ENCODE measurements at places on chromosomes 7 and 10.

- DNase-seq = no peak
Measured at GRCh38 chr7:88670536-88670935, 89.0 kb upstream of the ZNF804B start.

DNA sequence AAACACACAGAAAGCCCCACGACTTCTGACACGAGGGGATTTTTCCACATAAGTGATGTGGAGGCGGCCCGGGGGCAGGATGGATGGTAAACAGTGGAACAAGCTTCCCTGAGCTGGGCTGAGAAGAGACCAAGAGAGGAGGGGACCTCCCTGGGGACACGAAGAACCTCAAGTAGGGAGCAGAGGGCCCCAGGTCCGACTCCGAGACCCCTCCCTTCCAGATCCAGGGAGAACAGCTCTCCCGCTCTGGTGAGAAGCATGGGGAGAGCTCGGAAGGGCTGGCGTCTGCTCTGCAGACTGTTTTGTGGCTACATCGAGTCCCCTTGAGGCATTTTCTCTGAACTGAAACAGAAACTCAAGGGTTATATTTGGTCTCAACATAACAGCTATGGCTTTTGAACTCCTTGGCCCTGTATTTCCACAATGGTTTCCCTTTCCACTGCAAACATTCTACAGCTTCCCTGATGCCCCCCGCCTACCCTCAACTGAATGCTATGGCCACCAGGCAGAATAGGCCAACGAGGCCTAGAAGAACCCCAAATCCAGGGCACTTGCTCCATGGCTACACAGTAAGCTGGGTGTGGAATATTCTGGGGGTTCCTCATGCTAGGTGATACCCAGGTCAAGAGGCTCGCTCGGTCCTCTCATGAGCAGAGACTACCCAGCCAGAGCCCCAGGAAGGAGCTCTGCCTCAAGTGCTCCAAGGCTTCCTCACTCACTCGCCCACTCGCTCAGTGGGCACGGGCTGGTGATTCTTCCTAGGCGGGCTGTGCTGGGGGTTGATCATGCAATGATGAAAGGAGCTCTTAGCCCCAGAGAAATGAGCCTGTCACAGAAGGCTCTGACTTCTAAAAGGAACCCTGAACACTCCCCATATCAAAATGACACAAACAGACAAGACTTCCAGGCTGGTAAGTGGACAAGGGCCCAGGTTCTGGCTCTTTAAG is 47.5 kb downstream of the FAM53B start:
- no peak for DNase-seq

DNA sequence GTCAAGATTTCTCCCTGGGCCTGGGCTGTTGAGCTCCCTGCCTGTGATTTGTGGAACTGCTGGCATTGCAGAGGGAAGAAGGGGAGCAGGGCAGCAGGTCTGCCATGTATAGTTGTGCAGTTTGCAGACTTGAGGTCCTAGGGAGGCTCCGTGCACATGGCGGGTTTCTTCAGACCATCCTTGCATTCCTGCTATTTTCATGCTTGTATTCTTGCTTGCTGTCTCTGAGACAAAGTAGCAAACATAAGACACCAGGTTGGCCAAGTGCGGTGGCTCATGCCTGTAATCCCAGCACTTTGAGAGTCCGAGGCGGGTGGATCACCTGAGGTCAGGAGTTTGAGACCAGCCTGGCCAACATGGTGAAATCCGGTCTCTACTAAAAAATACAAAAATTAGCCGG is 61.1 kb downstream of the NPTX2 start:
- no peak for DNase-seq

DNA sequence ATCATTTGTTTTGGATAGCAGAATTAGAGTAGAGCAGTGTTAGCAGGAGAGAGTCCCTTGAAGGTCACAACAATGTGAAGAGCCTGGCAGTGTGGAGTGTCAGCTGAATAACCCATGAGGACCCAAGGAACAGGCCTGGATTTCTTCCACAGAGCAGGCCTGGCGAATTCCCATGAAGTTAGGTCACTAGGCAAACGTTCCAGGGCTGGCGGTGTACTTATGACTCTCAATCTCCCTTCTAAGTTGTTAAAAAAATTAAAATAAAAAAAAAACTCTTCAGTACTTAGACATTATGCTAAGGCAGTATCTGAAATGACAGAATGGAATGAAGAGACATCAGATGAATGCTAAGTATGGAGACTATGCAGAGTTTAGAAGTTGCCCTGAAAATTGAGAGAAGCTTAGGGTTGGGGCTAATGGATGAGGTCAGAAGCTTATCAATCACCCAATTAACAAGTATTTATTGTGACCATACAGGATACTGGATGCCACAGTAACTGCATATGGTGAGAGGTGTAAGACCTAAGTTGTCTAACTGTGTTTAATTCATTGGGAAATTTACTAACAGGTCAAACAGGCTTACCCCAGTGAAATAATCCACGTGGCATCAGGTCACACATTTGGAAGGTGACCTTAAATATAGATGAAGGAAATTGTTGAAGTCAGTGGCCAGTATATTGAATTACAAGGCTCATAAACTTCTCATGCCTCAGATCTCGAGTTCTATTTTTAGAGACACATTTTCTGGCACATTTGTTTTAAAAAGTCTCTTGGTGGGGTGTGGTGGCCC is 126.2 kb upstream of the NRP1 start:
- no peak for DNase-seq

DNA sequence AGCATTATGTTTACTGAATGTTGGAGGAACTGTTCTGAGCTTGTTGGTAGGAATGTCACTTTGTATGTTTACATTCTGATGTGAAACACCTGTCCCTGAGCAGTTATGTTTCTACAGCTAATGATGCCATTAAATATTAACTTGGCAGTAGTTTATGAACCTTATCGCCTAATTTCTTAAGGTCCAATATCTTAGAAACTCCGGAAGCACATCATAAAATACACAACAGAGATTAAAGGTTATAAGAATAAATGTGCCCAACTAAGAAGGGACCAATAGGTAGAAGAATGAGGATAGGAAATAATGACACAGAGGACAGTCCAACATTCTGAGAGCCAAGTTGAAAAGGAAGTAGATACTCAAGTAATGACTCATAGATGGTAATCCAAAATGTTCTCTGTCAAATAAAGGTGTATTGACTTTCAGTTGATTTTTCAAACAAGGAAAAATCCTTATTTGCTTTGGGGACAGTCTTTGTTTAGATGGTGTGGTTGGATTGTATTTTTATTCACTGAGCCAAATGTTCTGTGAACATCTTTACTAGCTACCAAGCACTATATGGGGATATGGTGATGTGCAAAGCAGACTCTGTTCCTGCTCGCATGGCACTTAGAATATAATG is 31.9 kb downstream of the LCOR start:
- DNase-seq = peak; percentile 95

DNA sequence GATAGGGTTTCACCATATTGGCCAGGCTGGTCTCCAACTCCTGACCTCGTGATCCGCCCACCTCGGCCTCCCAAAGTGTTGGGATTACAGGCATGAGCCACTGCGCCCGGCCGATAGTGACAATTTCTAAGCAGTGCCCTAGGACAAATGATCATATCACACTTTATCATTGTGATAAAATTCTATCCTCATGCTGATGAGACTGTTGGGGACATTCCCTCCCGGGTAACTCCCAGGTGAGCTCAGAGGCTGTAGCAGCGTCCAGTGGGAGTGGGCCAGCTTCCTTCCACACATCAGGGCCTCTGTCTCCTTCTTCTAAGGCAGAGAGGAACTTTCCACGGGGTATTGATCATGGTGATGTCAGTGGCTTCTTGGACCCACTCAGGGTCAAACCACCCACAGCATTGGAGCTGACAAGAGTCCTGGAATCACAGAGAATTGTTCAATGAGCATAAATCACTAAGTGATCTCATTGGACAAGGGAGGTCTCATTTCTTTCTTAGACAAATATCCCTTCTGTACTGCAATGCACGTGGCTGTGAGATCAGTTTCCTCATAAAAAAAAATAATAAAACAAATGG is 256.1 kb downstream of the KLF6 start:
- DNase-seq = no peak

- DNase-seq = no peak
Measured at GRCh38 chr10:37667736-37668135, 189.7 kb downstream of the ZNF248 start.

- DNase-seq = no peak
Measured at GRCh38 chr10:1381339-1381738, 325.2 kb downstream of the WDR37 start.

DNA sequence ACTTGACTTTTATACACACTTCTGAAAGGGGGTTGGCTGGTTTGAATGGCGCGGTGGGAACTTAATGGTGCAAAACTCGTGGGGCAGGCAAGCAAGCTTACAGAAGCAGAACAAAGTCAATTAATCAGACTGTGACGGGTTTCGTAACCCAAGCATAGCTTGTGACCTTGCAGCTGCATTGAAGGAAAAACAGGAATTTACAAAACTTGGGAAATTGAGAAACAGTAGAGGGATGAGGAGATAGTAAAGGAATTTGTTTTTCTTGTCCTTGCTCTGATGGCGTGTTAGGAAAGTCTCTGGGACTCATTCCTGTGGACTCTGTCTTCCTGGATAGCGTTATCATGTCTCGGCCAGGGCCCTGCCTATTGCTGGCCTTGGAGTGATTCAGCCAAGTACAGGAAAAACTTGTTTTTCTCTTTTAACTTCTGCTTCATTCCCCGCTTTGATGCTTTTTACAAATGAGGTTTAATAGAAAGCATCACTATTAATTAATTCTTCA is 220.0 kb upstream of the KCND2 start:
- no peak for DNase-seq

DNA sequence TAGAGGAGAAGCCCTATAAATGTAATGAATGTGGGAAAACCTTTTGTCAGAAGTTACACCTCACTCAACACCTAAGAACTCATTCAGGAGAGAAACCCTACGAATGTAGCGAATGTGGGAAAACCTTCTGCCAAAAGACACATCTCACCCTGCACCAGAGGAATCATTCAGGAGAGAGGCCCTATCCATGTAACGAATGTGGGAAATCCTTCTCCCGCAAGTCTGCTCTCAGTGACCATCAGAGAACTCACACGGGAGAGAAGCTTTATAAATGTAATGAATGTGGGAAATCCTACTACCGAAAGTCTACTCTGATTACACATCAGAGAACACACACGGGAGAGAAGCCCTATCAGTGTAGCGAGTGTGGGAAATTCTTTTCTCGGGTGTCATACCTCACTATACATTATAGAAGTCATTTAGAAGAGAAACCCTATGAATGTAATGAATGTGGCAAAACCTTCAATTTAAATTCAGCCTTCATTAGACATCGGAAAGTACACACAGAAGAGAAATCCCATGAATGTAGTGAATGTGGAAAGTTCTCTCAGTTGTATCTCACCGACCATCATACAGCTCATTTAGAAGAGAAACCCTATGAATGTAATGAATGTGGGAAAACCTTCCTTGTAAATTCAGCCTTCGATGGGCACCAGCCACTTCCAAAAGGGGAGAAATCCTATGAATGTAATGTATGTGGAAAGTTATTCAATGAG is 18.9 kb downstream of the RBAK start:
- peak; percentile 53 for DNase-seq

DNA sequence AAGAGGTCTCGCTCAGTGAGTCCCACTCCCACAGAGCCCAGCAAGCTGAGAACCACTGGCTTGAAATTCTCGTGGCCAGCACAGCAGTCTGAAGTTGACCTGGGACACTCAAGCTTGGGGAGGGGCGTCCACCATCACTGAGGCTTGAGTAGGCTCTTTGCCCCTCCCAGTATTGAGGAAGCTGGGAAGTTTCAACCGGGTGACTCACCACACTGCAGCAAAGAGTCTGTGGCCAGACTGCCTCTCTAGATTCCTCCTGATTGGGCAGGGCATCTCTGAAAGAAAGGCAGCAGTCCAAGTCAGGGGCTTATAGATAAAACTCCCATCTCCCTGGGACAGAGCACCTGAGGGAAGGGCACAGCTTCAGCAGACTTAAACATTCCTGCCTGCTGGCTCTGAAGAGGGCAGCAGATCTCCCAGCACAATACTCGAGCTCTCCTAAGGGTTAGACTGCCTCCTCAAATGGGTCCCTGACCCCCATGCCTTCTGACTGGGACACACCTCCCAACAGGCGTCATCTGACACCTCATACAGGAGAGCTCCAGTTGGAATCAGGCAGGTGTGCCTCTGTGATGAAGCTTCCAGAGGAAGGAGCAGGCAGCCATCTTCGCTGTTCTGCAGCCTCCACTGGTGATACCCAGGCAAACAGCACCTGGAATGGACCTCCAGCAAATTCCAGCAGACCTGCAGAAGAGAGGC is 970.9 kb upstream of the LRRN3 start:
- DNase-seq = peak; percentile 74

DNA sequence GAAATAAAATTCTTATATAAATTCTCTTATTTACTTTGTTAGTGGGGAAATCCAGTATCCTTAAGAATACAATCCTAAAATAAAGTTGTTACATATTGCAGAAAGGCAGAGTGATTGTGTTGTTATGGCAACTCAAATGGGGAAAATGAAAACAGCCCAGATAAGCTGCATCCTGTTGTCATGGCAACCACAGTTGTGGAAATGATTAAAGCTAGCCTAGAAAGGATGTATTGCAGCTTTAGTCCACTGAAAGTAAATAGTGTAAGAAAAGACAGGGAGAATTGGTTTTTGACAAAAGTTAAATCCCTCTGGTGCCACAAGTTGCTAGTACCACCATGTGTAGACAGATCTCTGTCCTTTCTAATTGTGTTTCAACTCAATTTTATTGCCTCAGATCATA is 43.2 kb downstream of the BTRC start:
- DNase-seq = peak; percentile 86

DNA sequence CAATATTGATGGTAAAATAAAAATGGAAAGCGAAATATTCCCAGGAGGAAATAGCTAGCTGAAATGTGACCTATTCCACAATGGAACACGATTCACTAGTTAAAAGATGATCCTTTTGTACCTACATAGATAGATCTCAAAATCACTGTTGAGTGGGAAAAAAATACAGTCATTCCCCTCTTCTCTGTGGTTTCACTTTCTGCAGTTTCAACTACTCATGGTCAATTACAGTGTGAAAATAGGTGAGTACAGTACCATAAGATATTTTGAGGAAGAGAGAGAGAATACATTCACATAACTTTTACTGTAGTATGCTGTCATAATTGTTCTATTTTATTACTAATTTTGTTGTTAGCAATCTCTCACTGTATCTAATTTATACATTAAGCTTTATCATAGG is 56.0 kb upstream of the COL13A1 start:
- no peak for DNase-seq

GRCh38 chr7:99489235-99489634 is 10.8 kb downstream of the ZNF394 start:
- DNase-seq = peak; percentile 71

DNA sequence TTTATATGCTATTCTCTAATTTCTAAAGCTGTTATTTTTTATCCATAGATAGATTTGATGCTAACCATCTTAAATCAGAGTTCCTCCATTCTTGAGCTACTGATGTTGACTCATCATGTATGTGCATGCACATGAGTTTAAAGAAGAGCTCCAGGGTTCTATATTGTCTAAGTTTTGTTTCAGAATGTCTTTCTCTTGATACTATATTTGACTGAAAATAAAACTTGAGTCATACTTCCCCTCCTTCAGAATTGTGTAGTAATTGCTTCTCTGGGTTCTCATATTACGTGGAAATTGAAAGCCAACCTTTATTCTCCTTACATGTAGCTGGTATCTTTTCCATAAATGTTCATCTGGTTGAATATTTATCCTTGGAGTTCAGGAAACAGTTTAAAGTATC is 89.4 kb downstream of the LRRTM3 start:
- DNase-seq = no peak

All from DMS53 (cell line).